ENCODE measurements at places on chromosomes 16 and 17.

GRCh38 chr16:27154705-27155521 is 48.4 kb upstream of the KDM8 start:
- DNase-seq, result peak; percentile 77

DNA sequence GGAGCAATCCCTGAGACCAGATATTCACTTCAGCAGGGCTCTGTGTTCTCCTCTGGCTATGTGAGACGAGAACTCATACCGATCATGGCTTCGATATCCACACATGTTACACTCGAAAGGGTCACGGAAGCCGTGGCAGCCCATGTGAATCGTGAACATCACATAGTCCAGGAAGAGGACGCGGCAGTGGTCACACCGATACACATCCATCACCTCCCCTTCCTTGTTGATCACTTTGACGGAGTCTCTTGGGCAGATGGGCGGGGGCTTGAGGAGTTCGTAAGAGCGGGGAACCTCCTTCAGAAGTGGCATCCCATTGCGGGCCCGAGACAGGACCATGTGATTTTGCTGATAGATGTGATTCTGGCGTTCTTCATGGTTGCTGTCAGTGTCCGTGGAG is 28.0 kb downstream of the GRB7 start:
- no peak for DNase-seq

GRCh38 chr17:34220752-34221395 is 34.2 kb upstream of the CCL2 start:
- no peak for DNase-seq

DNA sequence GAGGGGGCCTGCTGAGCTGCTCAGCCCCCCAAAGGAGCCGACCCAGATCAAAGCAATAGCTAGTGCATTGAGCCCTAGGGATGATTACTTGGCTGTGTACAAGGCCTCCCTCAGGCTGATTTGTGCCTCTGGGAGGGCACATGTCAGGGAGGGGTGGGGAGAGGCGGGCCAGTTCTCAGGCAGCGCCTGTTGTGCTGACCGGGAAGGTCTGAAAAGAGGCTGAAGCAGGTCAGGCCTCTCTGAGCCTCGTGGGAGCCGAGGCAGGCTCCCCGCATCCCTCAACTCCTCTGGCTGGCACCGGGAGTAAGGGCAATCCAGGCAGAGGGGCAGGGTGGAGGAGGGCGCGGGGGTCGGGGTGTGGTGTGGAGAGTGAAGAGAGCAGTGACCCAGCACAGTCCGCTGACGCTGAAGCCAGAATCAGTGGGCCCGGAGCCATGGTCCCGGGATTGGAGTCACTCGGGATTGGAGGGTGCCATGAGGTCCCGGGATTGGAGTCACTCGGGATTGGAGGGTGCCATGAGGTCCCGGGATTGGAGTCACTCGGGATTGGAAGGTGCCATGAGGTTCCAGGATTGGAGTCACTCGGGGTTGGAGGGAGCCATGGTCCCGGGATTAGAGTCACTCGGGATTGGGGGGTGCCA is 3.0 kb downstream of the DCXR start:
- no peak for DNase-seq

DNA sequence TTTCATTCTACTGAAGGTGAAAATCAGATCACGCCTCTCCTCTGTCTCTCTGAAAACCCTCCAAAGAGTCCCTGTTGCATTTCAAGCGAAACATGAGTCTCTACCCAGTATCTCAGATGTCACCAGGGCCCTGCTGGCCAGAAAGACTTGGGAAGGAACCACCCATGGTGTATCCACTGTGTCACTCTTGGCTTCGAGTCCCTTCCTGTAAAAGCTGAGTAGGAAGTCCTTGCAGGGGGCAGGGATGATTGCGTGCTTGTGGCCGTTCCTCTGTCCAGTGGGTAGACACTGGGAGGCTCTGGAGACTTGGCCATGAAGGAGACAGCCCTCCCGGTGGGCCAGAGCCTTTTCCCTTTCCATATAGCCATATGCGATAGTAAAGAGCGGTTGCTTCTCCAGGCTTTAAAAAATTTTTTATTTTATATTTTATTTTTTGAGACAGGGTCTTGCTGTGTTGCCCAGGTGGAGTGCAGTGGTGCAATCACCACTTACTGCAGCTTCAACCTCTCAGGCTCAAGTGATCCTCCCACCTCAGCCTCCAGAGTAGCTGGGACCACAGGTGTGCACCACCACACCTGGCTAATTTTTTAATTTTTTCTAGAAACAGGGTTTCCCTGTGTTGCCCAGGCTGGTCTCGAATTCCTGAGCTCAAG is 19.0 kb upstream of the RMI2 start:
- DNase-seq, result no peak

DNA sequence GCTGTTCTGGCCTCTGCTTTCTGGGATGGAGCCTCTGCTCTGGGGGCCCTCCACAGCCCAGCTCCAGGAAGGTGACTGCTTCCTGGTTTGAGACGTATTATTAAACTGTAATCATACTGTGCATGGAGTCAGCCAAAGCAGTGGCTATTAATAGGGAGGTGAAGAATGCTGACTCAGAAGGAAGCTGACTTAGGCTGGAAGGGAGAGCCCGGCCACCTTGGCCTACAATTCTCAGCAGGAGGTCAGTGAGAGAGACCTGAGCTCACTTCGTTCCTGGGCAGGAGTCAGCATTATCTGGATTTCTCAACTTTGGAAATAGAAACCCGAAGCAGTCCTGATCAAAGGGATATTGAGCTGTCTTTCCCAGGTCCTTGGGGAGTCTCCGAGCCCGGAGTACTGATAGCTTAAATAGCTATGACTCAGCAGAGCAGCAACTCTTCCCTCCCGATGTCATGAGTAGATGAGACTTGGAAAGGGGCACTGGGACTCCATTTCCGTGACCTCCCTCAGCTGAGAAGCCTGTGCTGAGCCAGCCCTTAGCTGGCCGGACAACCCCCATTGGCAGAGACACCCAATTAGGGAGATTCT is 91.8 kb downstream of the YPEL2 start:
- DNase-seq, result no peak

- DNase-seq, result peak; percentile 54
These were observed 68.5 kb upstream of the DNAH17 start for GRCh38 chr17:78645421-78646295.

- no peak for DNase-seq
These were observed 23.4 kb upstream of the IL17C start for GRCh38 chr16:88614818-88615580.

- no peak for DNase-seq
These were observed 79.6 kb downstream of the CRISPLD2 start for GRCh38 chr16:84899414-84899813.

DNA sequence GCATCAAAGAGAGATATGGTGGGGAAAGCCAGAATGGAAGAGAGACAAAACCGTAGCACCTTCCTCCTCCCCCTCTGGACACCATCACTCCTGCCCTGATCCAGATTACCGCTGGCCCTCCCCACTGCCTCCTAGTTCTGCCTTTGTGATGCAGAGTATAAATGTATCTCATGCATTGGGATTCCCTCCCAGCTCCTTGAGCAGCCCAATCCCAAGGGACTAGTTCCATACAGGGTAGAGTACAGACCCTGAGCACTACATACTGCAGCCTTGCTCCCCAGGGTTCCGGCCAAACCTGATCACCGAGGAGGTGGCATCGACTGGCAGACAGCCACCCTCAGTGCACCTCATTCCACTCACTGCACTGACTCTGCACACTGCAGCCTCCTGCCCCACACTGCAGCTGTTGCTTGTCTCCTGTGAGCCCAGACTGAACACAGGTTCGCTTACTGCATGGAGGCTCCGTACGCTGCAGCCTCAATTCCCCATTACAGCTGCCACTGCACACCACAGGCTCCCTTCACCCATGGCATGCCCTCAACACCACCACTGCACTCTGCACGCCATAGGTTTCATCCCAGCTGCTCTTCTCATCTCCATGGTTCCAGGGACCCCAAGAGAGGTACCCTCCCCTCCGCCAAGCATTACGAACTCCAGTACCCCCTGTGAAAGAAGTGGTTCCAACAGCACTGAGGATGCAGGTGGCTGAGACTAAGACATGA is 1.7 kb upstream of the THRA start:
- DNase-seq, result no peak

GRCh38 chr17:15009087-15009486 is 256.0 kb downstream of the PMP22 start:
- no peak for DNase-seq

DNA sequence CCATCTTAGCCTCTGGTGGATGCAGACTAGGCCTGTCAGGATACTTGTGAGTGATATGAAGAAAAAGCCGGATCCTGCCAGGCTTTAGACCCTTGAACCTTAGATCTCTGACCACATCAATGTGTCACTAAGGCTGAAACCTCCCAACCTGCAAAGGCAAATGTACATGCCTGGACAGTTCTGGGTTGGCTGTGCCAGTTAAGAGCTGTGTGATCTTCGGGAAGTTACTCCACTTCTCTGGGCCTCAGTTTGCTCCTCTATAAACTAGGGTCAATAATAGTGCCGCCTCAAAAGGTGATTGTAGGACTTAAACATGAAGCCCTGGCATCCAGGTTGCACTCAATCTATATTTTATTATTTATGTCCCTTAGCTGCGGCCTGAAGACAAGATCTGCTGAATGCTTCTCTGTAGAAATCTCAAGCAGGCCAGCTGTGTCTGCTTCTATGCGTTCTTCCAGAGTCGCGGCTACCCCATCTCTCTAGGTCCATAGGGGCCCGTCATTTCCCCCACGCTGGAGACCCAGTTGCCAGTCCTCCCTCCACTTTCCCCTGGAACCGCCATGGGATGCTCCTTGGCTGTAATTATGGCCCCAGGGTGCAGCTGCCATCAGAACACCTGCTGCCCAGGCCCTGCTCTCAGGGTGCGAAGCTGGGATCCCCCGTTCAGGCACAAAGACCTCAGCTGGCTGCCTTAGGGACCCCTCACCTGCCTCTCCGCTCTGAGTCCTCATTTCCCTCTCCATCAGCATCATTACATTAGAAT is 50.2 kb downstream of the AKAP1 start:
- DNase-seq, result no peak

DNA sequence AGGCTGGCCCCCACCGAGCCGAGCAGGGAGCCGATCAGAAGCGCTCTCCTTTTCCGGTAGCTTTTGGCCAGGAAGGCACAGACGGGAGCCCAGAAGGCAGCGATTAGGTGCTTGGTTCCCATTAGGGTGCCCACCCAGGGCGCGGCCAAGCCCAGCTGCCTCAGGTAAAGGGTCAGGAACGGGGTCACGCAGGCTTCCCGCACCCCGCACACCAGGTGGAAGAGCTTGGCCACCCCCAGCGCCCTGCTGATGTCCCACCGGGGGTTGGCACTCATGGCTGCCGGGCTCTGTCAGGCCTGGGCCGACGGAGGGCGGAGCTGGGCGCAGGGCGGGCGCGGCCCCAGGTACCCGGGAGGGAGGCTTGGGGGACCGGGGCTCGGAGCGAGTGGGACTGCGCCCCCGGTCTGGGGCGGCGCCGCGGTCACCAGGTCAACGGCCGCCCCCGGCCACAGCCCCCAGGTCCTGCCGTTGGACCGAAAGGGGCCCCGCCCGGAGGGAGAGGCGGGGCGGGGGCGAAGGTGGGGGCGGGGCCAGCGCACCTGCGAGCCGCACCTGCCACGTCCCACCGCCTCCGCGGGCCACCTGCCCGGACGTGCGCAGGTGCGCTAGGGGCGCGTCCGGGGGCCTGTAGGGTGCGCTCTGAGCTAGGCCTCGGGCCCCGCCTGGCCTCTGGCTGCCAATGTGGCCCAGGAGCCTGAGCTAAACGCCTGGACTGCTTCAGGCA is at the start of gene MFSD6L:
TSS of gene MFSD6L (minus strand) at position 520 of the 724 bp plus-strand sequence. CDS start at position 275, 245 bp downstream.
- no peak for DNase-seq

DNA sequence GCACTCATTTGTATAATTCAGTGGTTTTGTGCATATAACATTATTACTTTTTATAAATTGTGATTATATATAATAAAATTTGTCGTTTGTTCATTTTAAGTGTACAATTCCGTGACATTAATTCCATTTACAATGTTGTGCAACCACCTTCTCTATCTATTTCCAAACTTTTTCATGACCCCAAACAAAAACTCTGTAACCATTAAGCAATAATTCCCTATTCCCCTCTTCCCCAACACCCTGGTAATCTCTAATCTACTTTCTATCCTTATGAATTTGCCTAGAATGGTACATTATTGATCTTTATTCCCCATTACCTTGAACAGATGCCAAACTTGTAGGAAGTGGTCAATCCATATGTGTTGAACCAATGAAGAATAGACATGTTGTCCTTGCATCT is 61.3 kb upstream of the SMIM36 start:
- DNase-seq, result no peak

- DNase-seq, result peak; percentile 41
These were observed 1.5 kb downstream of the NDRG4 start for GRCh38 chr16:58501242-58502131.

DNA sequence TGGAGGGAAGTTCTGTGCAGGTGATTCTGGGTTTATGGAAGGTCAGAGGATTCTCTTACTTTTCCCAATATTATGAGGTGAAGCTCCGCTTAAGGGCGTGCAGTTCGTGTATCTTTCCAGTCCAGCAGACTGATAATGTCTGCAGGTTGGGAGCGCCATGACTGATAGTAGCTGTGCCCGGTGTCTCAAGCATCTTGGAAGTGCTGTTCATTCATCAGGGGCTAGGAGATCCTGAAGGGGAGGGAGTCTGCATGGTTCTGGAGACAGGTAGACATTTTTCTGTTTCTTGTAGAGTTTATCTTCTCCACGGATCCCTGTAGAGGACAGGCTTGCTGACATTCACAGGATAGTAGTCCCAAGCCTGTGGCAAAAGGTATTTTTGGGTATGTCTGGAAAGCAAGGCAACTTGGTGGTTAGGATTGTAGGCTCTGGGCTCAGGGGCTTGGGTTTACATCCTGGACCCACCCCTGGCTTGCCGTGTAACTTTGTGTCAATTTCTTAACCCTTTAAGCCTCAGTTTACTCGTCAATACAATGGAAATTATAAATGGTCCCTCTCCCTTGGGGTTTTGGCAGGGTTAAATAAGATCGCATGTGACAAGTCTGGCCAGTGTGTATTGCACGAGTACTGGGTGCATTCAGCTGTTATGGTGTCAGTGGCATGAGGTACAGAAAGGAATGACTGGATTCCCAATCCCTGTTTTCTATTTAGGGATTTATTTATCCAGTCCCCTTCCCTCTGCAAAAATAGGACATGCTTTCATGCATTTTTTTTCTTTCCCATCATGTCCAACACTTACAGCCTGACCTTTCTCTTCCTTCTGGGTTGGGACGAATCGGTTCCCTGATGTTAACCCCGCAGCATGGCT is 8.2 kb downstream of the HLF start:
- no peak for DNase-seq

DNA sequence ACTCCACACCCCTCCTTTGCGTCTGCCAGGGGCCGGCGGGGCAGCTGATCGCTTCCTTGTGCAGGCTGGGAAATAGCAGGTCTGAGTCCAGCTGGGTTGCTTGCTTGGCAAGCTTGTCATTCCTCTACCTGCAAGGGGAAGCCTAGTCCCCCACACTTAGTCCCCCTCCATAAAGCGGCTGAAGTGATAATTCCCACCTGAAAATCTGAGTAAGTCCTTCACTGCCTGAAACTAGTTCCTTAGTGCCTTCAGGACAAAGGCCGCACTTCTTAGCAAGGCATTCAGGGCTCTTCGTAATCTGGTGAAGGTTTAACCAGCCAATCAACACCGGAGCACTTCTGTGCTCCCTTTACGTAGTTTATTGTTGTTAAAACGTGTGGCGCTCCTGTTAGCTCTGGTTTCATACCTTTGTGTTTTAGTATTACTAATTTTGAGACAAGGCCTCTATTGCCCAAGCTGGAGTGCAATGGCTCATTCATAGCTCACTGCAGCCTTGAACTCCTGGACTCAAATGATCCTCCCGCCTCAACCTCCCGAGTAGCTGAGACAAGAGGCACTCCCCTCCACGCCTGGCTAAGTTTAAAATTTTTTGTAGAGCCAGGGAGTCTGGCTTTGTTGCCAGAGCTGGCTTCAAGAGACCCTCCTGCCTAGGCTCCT is 817 bp downstream of the PSKH1 start:
- peak; percentile 15 for DNase-seq

GRCh38 chr17:57895382-57896060 is 45.7 kb upstream of the MRPS23 start:
- DNase-seq, result no peak

Measured in stimulated activated CD4-positive, alpha-beta T cell treated with anti-CD3 and anti-CD28 coated beads, Interleukin-4, amount 100 ng/mL, for 24 hours (primary cell).